ENCODE measurements at places on chromosomes 1 and 21.

- H3K36me3 ChIP-seq: peaks cover 46% of the 10 kb centered on the region
- no peaks in the 10 kb centered on the region for H3K4me1 ChIP-seq
- H3K27ac ChIP-seq: no peak overlapping the region
- H3K27me3 ChIP-seq: no peaks in the 10 kb centered on the region
- H3K4me3 ChIP-seq: no peak overlapping the region
- DNase-seq: no peak
Observed at GRCh38 chr1:150089846-150090520, 22.4 kb downstream of the VPS45 start.

DNA sequence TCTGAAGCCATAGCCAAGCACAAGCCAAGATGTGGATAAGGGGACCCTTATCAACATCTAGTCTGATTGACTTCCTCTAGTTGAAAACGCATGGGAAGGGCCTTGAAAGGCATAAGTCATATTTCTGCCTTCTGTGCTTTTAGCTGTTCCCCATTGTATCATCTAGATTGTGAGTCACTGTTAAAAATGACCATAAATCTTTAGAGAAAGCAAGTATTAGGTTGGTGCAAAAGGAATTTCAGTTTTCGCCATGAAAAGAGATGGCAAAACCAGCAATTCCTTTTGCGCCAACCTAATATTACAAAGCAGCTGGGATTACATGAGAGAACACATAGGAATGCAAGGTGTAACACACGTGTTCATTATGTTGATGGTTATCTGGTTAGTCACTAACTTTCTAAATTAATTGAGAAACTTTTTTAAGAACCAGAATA is 63.6 kb downstream of the CLIC6 start:
- no peak for DNase-seq
- H3K4me3 ChIP-seq: no peak overlapping the region
- H3K27me3 ChIP-seq: peaks cover 17% of the 10 kb centered on the region
- H3K36me3 ChIP-seq: no peaks in the 10 kb centered on the region
- no peaks in the 10 kb centered on the region for H3K4me1 ChIP-seq

GRCh38 chr21:22813201-22813600 is 1815.0 kb downstream of the NCAM2 start:
- no peaks in the 10 kb centered on the region for H3K27me3 ChIP-seq
- H3K4me1 ChIP-seq: no peaks in the 10 kb centered on the region
- H3K36me3 ChIP-seq: no peaks in the 10 kb centered on the region
- H3K27ac ChIP-seq: no peak overlapping the region

DNA sequence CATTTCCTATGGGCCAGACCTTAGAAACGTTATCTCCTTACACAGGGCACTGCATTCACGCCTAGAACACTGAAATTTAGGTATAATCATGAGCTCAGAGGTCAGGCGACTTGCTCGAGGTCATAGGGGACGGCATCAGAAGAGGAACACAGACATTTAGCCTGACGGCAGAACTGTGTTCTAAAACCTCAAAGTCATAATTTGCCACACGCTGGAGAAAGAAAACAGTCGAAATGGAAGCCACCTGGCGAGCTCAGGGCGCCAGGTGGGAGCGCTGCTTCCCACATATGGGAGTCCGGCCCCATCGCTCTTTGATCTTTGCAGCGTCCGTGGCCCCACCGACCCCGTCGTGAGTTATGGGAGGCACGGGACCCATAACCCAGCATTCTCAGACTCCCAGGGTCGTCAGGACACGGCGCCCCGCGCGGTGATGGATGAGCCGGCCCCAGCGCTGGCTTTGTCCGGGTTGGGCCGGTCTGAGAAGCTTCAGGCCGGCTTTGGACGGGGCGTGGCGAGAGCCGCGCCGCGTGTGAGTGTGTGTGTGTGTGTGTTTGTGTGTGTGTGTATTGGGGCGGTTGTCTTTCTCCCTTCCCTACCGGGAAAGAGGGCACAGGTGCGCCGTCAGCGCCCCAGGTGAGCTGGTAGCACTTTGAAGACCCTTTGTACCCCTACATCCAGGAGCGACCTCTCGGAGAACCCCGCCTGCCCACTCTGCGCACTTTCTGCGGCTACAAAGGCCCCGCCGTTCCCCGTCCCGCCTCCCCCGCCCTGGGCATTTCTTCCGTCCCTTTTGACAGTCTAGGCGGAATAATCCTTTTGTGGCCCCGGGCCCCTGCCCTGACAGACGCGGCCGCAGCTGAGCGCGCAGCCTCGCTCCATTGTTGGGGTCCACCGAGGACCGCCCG is 861 bp upstream of the DRAXIN start:
- H3K4me1 ChIP-seq: peaks cover 34% of the 10 kb centered on the region
- no peak overlapping the region for H3K4me3 ChIP-seq
- no peak for DNase-seq
- no peaks in the 10 kb centered on the region for H3K27me3 ChIP-seq
- no peaks in the 10 kb centered on the region for H3K36me3 ChIP-seq

DNA sequence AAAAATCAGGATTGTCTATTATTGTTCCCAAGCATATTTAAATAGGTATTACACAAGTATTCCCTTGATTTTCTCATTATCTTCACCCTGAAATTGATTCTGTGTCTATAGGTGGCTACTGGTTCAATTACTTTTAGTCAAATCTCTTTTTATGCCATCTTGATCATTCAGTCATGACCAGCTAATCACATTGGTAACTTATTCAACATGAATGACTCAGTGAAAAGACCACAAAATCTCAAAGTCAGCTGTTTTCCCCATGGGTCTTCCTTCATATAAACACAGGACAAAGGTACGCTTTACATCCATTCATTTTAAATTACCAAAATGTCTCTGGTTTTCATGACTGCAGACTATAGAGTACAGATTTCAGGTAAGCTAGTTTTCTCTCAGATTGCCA is 23.7 kb upstream of the NRIP1 start:
- no peak overlapping the region for H3K4me3 ChIP-seq
- H3K4me1 ChIP-seq: no peaks in the 10 kb centered on the region
- no peak overlapping the region for H3K27ac ChIP-seq
- H3K27me3 ChIP-seq: 0 out of 3 replicates have a peak, but pooled peaks cover 2% of the 10 kb centered on the region
- DNase-seq: no peak

GRCh38 chr1:87867626-87868025 is 538.9 kb downstream of the LMO4 start:
- DNase-seq: no peak
- H3K4me3 ChIP-seq: no peak overlapping the region
- no peaks in the 10 kb centered on the region for H3K27me3 ChIP-seq
- H3K4me1 ChIP-seq: no peaks in the 10 kb centered on the region
- H3K36me3 ChIP-seq: no peaks in the 10 kb centered on the region

- no peak overlapping the region for H3K27ac ChIP-seq
- no peaks in the 10 kb centered on the region for H3K4me1 ChIP-seq
- no peaks in the 10 kb centered on the region for H3K36me3 ChIP-seq
- H3K27me3 ChIP-seq: no peaks in the 10 kb centered on the region
- no peak overlapping the region for H3K4me3 ChIP-seq
- DNase-seq: no peak
Observed at GRCh38 chr21:15472108-15473040, 257.4 kb upstream of the USP25 start.

Measured in K562 (cell line).